ENCODE measurements at places on chromosomes 2 and 18.

DNA sequence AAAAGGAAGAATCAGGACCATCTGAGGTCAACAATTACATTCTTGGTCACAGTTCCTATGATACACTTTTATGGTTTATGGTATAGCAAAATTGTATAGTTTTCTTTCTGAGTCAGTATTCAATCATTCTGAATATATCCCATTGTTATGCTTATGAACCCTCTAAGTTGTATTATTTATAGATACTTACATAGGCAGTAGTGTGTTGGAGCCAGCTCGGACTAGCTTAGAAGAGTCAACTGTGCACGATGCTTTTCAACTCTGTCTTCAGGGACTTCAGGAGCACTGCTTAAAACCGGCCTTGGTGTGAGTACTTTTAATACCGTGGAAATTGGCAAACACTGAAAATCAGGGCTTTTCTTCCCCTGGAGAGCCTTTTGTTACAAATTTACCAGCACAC lies 215.7 kb downstream of the IKZF2 start:
- DNase-seq = no peak

- no peak for DNase-seq
Measured at GRCh38 chr2:235599596-235600338, 105.9 kb downstream of the AGAP1 start.

GRCh38 chr2:120715353-120715752 lies 20.3 kb upstream of the GLI2 start:
- no peak for DNase-seq

DNA sequence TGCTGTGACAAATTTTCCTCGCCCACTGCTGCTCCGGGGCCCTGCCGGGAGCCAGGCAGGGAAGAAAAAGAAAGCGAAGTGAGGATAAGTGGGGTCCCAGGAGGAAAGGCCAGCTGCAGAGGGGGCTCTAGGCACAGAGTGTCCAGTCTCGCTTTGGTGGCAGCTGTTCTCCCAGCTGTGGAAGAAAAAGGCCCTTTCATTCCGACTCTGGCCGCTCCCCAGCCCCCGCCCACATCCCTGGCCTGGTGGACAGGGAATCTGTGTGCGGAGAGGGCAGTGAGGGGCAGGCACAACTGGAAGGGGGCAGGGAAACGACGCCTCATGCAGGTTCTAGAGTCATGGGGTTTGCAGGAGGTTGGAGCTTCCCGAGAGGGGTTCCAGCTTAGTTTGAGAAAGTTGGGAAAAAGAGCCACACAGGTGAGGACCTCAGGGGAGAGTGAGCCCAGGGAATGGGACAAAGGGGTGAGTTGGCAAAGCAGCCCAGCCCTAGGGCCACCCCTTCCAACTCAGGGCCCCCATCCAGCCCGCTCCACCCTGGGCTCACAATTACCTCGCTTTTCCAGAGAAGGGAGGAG lies 1.8 kb downstream of the RTKN start:
- no peak for DNase-seq

DNA sequence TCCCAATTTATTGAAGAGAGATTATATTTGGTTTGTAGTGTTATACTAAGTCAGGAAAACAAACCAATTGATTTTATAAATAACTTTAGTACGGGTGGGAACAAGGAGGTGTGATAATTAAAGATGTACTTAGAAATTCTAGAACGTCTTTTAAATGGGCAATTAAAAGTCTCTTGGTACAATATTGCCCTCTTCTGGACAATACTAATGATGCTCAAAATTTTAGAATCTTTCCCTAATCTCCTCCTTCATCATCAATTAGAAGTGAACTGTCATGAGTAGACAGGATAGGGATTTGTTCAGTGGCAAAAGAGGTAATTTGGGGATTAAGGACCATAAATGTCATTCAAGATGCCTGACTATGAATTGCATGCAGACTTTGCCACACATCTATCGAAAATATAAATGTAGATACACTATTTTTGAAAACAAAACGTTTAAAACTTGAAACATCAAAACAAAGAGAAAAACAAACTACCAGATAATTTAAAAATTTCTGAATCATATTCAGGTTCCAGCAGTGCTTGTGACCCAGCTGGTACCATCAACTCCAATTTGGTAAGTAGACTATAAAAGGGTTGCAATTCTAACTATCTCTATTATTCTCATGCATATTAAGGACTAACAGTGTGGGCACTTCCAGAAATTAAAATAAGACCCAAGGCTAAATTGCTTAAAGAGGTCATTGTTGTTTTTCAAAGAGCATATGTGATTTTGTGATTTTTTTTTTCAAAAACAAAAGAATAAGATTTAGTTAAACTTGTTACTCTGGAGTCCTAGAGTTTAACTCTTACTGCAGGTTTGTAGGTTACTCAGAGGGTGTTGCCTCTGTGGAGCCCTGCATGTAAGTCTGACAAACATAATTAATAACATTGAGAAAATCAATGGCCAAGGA lies 123.5 kb downstream of the LAMA3 start:
- no peak for DNase-seq

GRCh38 chr2:172488556-172488955 lies 61.2 kb downstream of the ITGA6 start:
- DNase-seq = no peak

- DNase-seq = no peak
Measured at GRCh38 chr18:79847606-79848293, 50.0 kb downstream of the KCNG2 start.

GRCh38 chr18:59719544-59720181 lies 22.4 kb upstream of the CCBE1 start:
- DNase-seq = no peak

DNA sequence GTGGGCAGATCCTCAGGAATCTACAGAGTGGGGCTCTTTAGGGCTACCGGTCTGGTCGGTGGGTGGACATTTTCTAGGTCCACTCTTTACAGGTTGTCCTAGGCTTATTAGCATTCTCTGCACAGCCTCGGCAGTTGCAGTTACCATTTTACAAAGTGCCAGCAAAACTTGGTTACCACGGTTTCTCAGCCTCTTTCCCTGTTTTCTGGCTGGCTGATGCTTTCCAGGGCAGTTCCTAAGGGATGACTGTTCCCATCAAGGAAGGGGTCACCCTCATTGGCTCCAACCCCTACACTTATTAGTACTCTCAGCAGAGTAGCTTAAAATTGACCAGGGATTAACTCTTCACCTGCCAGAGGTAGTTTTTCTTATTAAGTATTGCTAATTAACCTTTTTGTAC lies 2.0 kb upstream of the AQP4 start:
- DNase-seq = no peak

GRCh38 chr2:101300836-101301235 lies 7.7 kb downstream of the RNF149 start:
- DNase-seq = no peak

GRCh38 chr18:75256376-75256775 lies 45.8 kb downstream of the TSHZ1 start:
- no peak for DNase-seq

- DNase-seq = no peak
Measured at GRCh38 chr18:26088487-26088886, 1.9 kb downstream of the SS18 start.

GRCh38 chr2:76692908-76693307 lies 829.3 kb downstream of the LRRTM4 start:
- DNase-seq = no peak

DNA sequence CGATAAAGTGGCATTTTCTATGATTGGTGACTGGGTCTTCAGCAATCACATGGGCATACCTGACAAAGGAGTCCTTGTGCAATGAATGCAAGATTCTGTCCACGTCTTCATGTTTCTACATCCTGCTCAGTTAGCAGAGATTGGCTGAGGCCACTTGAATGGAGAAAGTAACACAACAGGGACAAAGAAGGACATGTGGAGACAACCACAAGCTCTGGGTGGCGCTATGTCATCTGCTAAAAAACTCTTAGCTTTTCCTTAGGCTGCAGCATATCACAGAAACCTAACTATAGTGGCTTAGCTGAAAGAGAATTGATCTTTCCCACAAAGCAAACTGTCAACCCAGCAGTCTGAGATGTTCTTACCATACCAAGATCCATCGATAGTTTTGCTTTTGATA lies 1109.7 kb downstream of the SOCS6 start:
- DNase-seq = no peak

- DNase-seq = no peak
Measured at GRCh38 chr18:23735021-23735464, 45.8 kb downstream of the LAMA3 start.

DNA sequence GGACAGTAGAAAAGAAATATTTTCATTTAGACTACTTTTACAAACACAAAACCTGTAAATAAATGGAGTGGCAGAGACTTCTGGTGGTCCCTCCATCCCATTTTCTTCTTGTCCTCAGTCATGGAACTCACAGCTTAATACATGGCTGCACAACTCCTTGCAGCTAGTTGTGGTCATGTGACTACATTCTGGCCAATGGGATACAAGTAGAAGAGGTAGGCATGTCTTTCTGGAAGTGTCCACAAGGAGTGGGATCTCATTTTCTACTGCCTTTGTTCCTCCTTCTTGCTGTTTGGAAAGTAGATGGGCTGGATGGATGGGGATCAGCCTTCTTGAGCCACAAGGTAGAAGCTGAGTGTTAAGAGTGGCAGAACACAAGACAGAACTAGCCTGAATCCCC lies 555.8 kb downstream of the SATB2 start:
- no peak for DNase-seq

DNA sequence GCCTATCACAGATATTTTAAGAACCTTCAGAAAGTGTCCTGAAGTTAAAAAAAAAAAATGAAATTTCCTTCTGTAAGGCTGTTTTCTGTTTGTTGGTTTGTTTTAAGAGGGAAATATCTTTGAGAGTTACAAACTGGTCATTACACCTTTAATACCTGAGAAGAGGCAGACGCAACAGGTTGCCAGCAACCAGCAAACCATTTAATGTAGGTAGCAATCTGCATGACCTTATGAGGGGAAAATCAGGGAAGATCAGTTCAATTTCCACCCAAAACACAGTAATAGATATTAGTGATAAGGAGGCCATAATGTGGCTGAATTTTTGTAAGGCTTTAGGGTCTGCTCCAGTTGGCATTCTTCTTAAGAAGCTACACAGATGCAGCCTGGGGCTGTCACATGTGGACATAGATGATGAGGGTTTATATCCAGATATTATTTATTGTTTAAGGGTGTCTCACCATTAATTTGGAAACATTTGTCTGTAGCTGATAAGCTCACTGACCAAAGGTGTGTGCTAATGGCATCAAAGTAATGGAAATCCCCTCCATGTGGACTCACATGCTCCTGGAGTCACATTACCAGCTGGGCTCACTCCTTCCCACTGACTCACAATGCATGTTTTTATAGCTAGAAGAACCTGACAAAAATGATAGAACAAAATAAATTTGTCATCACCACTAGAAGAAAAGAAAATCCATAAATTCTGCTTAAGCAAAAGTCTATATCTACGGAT lies 83.5 kb upstream of the DTNA start:
- no peak for DNase-seq

DNA sequence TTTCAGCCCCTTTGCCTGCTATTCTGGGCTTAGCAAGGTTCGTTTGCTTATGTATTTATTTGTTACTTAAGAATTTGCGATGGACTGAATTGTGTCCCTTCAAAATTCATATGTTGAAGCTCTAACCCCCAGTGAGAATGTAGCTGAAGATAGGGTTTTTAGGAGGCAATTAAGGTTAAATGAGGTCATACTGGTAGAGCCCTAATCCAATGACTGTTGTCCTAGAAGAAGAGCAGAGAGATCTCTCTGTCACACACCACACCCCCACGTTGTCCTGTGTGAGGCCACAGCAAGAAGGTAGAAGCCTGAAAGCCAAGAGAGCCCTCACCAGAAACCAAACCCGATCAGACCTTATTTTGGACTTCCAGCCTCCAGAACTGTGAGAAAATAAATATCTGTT lies 66.7 kb downstream of the KIAA1328 start:
- DNase-seq = no peak

GRCh38 chr2:20491739-20492531 lies 45.1 kb downstream of the RHOB start:
- DNase-seq = no peak

Measured in NCI-H1436 treated with DMSO at 0.1 percent for 48 hours (cell line).